Common myeloid progenitor, CD34-positive (primary cell): ENCODE measurements at places on chromosomes 7 and 10.
A peak's percentile ranks its signal among the peaks of the same experiment; 100 is the strongest.

DNA sequence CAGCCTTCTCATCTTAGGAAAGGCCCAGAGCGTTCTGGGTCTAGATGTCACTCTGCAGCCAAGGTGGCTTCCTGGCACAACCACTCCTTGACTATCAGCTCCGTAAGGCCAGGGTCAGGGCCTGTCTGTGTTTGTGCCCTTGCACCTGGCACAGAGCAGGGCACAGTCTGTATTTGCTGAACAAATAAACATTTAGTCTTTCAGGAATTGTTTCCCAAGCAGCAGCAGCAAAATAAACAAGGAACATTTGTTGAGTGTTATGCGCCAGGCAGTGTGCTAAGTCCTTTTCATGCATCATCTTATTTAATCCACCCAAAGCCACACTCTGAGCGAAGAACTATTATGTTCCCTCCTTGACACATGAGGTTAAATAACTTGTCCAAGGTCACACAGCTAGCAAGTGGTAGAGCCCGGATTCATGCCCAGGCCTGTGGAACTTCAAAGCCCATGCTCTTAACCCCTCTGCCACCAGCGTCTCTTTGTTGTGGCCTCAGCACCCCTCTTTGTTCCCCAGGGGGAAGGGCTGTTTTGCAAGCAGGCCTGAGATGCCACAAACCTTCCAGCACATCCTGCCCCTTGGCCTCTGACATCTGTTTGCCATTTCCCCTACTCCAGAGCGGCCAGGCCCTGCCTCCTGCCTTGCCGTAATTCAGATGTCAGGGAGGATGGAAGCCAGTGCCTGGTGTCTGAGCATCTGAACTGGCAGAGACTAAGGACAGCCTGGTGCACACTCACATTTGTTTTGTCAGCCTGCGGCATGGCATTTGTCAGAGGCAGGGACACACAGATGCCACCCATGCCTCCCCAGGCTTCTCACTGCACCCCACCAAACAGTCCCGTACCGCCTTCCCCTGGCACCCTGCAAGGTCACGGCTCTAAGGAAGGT is 325.8 kb upstream of the ZMIZ1 start:
- DNase-seq, result peak; percentile 90

DNA sequence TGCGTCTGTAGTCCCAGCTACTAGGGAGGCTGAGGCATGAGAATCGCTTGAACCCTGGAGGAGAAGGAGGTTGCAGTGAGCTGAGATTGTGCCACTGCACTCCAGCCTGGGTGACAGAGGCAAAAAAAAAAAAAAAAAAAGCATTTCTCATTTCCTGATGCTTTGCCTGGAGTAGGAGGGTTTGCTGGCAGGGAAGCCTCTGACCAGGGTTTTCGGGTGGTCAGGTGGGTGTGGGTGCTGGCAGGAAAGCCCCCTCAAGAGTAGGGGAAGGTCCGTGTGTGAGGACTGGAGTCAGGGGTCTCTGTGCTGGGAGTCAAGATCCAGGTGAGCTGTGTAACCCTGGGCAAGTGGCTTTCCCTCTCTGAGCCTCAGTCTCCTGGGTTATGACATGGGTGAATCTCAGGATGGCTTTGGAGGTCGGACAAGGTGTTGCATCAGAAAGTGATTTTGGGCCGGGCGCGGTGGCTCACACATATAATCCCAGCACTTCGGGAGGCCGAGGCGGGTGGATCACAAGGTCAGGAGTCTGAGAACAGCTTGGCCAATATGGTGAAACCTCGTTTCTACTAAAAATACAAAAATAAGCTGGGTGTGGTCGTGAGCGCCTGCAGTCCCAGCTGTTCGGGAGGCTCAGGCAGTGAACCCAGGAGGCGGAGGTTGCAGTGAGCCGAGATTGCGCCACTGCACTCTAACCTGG is 3.2 kb downstream of the AMZ1 start:
- DNase-seq, result no peak

DNA sequence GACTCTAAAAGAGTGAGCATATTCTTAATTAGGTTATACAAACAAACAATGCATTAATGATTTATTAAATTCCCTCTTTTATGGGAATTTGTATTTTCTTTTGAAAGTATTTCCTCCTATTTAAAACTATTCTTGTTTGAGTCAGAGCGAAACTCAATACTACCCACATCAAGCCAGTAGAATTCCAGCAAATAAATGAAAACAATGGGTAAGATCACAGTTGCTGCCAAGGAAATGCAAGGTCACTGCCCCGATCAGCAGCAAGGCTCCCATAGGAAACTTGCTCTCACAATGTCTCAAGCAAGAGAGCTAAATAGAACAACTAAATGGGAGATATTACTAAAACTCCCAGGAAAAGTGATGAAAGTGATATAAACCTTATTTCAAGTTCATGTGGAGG is 206.3 kb downstream of the THSD7A start:
- no peak for DNase-seq

DNA sequence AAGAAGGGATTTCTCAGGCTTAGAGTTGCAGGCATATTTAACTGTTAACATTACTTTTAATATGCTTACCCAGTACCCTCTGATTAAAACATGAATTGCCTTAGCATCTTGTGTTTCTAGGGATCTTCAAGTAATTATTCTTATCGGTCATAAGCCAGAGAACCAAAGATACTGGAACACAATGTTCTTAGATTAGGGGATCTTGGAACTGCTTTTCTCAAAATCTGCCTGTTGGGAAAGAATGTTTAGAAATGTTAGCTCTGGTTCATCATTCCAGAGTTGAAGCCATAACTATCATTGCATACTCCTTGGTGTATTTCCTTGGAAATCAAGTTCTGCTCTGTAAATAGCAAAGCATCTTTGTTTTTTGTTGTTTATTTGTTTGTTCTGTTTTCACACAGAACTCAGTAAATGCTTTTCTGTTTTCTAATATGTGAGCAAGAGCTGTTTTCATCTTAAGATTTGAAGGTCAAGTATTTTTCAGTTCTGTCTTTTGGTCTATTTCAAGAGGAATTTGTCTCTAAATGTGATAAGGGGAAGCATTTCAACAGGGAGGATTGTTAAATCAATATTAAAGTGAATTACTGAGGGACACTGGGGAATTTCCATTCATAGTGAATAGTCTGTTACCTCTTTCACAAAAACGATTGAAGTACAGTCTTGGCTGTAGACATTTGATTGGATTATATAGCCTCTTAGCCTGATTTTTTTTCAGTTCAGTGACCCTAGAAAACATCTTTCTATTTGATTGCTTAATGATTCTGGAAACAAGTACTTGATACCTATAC is 103.2 kb upstream of the CYP26C1 start:
- no peak for DNase-seq

DNA sequence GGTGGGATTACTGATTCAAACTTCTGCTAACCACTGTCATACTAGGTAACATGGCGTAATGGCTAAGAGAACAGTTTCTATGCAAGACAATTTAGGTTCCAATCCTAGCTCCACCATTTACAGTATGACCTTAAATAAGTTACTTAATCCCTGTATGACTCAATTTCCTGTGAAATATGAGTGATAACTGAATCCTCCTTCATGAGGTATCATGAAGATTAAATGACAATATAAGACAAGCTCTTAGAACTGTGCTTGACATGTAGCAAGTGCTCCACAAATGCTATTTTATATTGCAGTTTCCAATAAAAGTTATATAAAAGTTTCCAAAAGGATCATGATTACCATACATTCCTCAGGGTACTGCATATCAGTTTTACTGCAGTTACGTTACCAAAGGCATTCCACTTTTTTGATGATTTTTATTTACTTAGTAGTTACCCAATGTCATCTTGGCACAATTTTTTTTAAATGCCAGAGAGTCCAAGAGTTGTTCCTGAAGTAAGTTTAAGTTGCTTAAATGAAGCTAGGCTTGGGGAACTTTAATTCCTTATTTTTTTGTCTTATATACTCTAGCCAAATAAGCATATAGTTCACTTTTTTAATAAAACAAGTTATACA is 7.1 kb downstream of the DOCK4 start:
- no peak for DNase-seq
